ENCODE measurements at places on chromosomes 3 and 15.

GRCh38 chr3:113166719-113167492, 44.5 kb upstream of the BOC start:
- no peak for DNase-seq

GRCh38 chr15:65146438-65146837, 12.8 kb upstream of the PDCD7 start:
- no peak for DNase-seq

DNA sequence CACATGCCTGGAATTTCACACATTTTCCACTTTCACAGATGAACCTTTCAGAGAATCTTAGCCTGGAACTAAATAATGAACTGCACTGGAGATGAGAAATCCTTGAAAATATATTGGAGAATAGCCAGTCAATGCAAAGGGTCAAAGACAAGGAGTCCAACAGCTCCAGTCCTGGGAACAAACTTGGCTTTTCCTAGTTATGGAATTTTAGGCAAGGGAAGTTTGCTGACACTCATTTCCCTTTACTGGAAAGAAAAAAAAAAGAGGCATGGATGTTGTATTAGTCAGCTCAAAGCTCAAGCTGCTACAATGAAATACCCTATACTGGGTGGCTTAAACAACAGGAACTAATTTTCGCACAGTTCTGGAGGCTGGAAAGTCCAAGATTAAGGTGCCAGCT, 690.8 kb upstream of the ARPP21 start:
- DNase-seq: no peak

- DNase-seq: no peak
Observed at GRCh38 chr3:13068269-13069010, 4.8 kb downstream of the IQSEC1 start.

DNA sequence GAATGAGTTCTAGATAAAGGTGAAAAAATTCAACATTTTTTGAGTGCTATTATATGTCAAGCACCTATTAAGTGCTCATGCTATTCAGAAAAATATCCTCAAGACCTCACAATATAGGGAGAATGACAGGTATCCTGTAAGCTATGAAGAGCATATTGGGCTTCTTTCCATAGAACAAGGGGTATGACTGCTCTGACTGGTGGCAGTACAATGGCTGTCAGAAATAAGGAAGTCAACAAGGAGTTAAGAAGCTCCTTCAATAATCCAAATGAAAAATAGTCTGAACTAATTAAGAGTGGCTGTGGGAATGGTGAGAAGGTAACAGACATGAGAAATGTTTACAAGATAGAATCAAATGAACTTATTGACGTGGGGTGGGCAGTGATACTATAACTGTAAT, 24.7 kb downstream of the NPTN start:
- DNase-seq: no peak

DNA sequence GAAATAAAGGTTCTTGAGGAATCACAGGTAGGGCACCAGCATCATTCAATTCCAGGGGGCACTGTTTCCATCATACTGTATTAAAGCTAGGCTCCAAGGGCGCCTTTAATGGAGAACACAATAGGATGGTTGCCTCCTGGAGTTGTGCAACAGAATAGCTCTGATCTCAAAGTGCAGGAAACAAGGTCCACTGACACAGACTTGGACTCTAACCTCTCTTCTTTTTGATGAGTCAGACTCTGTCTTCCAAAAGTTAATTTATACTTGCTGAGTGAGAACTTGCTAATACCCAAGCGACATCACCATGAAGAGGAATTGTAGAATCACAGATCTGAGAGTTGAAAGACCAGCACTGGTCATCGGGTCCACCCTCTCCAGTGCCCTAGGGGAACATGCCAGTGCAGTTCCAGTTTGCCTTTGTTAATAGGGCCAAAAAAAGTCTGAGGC, 94.4 kb upstream of the PHLDB2 start:
- no peak for DNase-seq

DNA sequence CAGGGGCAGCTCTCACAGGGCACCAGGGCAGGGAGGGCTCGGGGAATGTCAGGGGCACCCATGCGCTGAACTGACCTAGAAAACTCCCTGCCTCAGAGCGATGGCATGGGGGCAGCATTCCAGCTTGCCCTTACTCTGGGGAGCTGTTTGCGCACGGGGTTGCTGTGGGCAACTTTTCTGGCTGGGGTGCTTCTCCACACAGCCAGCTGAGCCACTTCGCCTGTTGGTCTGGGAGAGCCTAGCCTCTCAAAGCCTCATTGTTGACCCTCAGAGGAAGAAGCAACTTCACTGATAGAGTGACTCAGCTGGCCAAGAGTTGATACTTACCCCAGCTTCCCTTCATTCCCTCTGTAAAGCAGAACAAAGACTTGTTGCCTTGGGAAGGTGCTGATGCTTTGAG, 42.6 kb upstream of the MRPS22 start:
- no peak for DNase-seq

DNA sequence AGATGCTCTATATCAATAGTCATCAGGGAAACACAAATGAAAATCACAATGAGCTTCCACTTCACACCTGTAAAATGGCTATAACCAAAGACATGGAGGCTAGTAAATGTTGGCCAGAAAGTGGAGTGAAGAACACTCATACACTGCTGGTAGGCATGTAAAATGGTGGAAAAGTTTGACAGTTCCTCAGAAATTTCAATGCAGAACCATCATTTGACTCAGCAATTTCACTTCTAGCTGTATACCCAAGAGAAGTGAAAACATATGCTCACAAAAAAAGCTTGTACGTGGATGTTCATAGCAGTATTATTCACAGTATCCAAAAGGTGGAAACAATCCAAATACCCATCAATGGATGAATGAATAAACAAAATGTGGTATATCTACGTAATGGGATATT, 19.2 kb upstream of the TOP2B start:
- no peak for DNase-seq

DNA sequence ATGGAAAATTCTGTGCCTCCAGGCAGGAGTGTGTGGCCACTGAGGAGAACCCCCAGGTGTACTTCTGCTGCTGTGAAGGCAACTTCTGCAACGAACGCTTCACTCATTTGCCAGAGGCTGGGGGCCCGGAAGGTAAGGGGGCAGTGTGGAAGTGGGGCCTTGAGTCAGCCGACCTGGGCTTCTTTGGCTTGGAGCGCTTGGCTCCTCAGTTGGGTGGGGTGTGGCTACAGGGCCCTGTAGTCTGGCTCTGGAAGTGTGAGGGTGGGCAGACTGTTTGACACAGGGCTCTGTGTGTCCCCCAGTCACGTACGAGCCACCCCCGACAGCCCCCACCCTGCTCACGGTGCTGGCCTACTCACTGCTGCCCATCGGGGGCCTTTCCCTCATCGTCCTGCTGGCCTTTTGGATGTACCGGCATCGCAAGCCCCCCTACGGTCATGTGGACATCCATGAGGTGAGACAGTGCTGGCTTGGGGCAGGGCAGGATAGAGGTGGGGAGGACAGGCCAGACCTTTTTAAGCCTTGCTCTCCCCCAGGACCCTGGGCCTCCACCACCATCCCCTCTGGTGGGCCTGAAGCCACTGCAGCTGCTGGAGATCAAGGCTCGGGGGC, 18.2 kb upstream of the EXOG start:
- no peak for DNase-seq

DNA sequence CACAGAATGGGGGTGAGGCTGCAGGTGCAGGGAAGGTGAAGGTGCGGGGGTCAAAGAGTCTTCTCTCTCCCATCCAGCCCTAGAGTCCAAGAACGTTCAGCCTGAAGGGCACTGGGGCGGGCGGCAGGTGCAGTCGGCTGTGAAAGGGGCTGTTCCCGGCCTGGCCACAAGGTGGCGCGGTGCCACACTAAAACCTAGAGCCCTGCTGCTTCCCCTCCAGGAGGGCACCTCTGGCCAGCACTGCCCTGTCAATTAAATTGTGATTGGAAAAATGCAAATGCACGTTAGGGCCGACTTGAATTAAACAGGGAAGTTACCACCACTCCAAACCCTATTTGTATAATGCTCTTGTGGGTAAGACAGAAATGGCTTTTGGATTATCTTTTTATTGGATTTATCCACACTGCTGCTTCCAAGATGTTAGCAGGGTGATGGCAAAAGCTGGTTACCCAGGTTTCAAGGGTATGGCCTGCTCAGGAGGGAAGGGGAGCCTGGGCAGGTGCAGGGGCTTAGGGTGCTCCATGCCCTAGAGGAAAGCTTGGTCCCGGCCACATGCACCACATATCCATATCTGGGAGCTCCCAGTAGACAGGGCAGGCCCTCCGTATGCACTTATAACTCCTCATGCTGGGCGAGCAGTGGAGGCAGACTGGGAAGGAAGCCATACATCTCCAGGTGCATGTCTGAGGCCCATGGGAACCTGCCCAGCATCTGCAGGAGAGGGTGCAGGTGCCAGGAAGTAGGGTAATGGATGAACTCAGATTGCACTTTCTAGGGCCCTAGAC, 119.8 kb downstream of the ADCY5 start:
- peak; percentile 58 for DNase-seq

DNA sequence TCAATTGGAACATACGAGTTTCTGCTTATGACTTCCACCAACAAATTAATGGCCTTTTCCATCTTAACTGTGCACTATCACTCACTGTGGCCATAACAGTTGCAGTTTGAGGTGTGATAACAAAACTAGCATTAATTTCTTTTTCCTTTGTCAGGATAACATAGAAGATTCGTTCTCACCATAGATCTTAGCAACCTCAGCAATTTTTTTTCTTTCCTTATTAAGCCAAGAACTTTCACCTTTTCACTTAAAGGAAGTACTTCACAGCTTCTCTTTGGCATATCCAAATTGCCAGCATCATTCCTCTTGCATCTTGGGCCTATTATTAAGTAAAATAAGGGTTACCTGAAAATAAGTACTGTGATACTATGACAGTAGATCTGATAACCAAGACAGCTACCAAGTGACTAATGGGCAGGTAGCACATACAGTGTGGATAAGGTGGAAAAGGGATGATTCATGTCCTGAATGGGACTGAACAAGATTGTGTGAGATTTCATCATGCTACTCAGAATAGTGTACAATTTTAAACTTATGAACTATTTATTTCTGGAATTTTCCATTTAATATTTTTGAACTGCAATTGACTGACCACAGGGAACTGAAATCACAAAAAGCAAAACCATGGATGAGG, 46.6 kb downstream of the CEP70 start:
- DNase-seq: no peak

DNA sequence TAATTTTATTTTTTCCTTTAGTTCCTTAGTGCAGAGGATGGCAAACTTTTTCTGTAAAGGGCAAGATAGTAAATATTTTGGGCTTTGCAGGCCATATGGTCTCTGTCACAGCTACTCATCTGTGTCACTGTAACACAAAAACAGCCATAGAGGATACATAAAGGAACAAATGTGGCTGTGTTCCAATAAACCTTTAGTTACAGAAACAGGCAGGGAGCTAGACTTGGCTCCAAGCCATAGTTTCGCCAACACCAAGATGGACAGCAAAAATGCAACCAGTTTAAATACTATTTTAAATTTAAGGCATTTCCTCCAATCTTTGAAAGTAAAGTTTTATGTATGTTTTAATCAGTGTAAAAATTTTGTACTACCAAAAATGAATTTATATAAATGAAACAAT, 753.4 kb downstream of the FHIT start:
- DNase-seq: no peak

GRCh38 chr15:25730918-25731317, 132.2 kb downstream of the ATP10A start:
- DNase-seq: no peak

GRCh38 chr15:51448622-51449399, 107.4 kb downstream of the GLDN start:
- no peak for DNase-seq

- DNase-seq: no peak
Observed at GRCh38 chr3:191528589-191528988, 67.6 kb downstream of the PYDC2 start.

All from activated T-cell treated with anti-CD3 and anti-CD28 coated beads for 4 hours (primary cell).